Sigmoid colon (tissue), 7 donors: ENCODE measurements at places on chromosomes 5 and 9. TPM values are rescaled to one million over a fixed set of nuclear protein-coding genes. Genes with fewer than 3 reads are reported as not detected.

- DNase-seq, result no peak
Observed at GRCh38 chr9:93190133-93190525, 6.2 kb downstream of the WNK2 start.

The TSSK1B gene
- not detected for total RNA-seq

The ADGRV1 gene
- total RNA-seq, result 0.54 TPM

DNA sequence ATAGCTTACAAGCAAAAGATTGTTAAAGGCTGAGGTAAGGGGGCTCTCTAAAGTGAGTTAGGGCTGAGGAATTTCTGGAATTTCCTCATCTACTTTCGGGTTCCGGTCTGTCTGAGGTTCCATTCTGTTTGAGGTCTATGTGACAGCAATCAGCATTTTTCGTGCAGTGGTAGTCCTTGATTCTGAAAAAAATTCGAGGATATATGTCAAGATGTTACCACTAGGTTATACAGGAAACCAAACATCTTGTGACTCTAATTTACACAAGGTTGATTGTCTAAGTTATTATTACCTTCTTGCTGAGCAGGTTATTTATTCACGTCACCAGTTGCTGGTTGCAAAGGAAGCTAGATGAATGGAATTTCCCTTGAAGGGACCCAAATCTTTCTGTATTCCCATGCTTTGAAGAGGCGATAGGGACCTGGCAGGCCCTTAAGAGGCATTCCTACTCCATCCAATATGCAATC is 35.2 kb downstream of the RLN2 start:
- no peak for DNase-seq

DNA sequence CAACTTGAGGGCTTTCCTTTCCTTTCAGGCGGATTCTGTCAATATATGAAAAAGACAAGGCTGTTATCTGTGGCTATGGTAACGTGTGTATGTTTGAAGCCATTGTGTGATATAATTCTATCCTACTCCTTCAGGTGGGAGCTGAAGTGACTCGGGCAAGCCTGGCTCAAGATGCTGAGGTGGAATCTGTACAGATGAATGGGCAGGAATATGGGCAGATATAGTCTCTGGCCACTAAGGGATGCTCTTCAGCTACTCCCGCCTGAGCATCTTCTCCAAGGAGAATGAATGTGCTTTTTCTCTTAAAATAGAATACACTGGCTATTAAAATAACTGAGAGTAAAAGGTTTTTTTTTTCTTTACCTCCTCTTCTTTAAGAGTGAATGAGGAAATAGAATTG is 244.8 kb downstream of the ADGRV1 start:
- DNase-seq, result no peak

- no peak for DNase-seq
Observed at GRCh38 chr9:120440791-120441190, 139.2 kb downstream of the CDK5RAP2 start.

- no peak for DNase-seq
Observed at GRCh38 chr5:112878760-112879159, 17.7 kb downstream of the SRP19 start.

The ADRB2 gene
- total RNA-seq, result 4.3 TPM

GRCh38 chr9:1536522-1537170 is 478.5 kb upstream of the SMARCA2 start:
- no peak for DNase-seq
